AG08396 (cell line): ENCODE measurements at places on chromosomes 5 and 9.

DNA sequence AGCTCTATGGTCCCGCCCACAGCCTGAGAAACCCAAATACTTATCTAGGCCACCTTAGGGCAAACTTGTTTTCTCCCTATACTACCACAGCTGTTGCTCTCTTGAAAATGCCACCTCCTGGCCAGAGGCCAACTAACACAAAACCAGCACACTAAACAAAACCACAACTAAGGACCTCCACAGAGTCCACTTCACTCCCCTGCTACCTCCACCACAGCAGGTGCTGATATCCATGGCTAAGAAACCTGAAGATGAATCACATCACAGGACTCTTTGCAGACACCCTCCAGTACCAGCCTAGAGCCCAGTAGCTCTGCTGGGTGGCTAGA, 108.4 kb downstream of the ALDH1A1 start:
- no peak for DNase-seq

GRCh38 chr9:26856413-26857032, 36.1 kb downstream of the CAAP1 start:
- DNase-seq = peak; percentile 12

GRCh38 chr5:161155451-161155850, 303.4 kb upstream of the ATP10B start:
- no peak for DNase-seq

GRCh38 chr9:129394061-129394885, 216.2 kb upstream of the IER5L start:
- DNase-seq = no peak

- DNase-seq = no peak
Measured at GRCh38 chr9:11618241-11618805, 1005.5 kb upstream of the PTPRD start.
